B cell (primary cell): ENCODE measurements at places on chromosomes 12 and 14. TPM values are rescaled to one million over a fixed set of nuclear protein-coding genes. Genes with fewer than 3 reads are reported as not detected.

The SLC38A4 gene
- not detected in 2 replicates for total RNA-seq

The CBX5 gene
- total RNA-seq = 64.8 and 66.2 TPM in 2 replicates

The GLIPR1L1 gene
- total RNA-seq = not detected in 2 replicates

The ADAMTS20 gene
- total RNA-seq = not detected in 2 replicates

The KIF26A gene
- not detected in 2 replicates for total RNA-seq

DNA sequence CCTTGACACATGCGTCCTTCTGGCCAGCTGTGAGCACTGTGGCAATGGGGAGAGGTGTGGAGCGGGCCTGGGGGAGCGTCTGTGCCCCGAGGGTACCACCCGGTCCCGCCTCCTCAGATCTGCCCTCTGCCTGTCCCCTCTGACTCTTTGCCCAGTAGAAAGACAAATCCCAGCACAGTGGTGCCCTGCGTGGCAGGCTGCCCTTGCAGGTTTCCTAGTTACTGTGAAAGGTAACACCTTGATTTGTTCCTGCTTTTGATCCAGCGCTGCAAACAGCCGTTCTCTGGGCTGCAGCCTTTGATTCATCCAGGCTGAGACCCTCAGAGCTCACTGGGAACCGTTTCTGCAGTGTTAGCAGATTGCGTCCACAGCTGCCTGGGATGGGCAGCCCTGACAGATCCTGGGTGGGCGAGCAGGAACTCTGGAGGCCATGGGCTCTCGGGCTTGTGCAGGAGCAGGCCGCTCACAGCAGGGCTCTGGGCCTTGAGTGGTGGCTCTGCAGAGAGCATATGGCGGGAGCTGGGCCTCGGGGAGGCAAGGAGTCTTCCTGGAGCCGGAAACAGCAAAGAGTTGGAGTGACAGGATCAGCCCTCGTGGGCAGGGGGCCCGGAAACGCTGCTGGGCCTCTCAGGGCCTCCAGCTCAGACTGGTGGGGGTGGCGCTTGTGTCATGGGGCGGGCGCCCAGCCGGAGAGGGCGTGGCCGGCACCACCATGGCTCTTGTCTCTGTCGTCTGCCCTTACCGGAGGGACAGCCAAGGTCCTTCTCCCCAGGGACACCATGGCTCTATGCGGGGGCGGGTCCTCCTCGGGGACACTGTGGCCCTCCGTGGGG is 16.6 kb downstream of the FBRSL1 start:
- peak overlapping the region; percentile 19 for H3K4me3 ChIP-seq
- H3K4me1 ChIP-seq = peaks cover 43% of the 10 kb centered on the region
- peak; percentile 57 for DNase-seq
- H3K27ac ChIP-seq = peak overlapping the region; percentile 37
- peaks cover 15% of the 10 kb centered on the region for H3K36me3 ChIP-seq

- DNase-seq = no peak
- no peaks in the 10 kb centered on the region for H3K27me3 ChIP-seq
- H3K27ac ChIP-seq = no peak overlapping the region
- H3K4me3 ChIP-seq = no peak overlapping the region
- no peaks in the 10 kb centered on the region for H3K4me1 ChIP-seq
These were observed 84.7 kb upstream of the FLRT2 start for GRCh38 chr14:85445151-85445795.

GRCh38 chr14:65263177-65263788 is 149.2 kb upstream of the FUT8 start:
- peaks cover 9% of the 10 kb centered on the region for H3K4me1 ChIP-seq
- DNase-seq = no peak
- H3K4me3 ChIP-seq = no peak overlapping the region
- H3K27me3 ChIP-seq = no peaks in the 10 kb centered on the region
- H3K27ac ChIP-seq = no peak overlapping the region
- H3K36me3 ChIP-seq = no peaks in the 10 kb centered on the region

DNA sequence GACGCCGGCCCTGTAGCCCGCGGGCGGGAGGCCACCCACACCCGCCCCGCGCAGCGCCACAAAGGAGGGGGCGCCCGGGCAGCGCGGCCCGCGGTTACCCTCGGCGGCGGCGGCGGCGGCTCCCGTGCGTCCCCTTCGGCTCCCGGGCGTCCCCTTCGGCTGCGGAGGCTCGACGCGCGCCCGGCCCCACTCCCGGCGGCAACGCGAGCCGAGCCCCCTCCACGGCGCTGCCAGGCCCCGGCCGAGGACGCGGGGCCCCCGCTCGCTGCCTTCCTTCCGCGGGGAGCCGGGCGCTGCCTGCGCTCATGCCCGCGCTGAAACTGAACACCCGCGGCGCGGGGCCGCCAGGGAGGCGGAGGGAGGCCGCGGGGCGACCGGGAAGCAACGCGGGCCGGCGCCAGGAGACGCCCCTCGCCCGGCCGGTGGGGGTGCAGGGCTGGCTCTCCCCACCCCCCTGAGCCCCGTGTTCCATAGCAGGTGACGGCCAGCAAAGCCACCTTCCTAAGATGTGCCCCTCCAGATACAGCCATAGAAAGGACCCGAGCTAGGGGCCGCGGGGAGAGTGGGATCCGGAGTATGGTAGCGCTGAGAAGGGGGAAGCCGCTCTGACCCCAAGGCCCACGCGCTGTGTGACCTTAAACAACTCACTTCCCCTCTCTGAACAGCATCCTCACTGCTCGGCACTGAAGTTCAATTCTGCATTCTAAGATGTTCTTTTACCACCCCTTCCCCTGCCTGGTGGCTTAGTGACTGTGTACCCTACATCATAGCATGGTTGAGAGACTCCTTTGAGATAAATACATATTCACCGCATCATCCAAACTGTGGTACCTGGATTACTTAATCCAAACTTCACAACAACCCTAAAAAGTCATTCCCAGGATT is 42.8 kb downstream of the KDM2B start:
- H3K27me3 ChIP-seq = no peaks in the 10 kb centered on the region
- peak overlapping the region; percentile 92 for H3K27ac ChIP-seq
- DNase-seq = peak; percentile 63
- H3K4me1 ChIP-seq = peaks cover 49% of the 10 kb centered on the region
- H3K4me3 ChIP-seq = peak overlapping the region; percentile 66

DNA sequence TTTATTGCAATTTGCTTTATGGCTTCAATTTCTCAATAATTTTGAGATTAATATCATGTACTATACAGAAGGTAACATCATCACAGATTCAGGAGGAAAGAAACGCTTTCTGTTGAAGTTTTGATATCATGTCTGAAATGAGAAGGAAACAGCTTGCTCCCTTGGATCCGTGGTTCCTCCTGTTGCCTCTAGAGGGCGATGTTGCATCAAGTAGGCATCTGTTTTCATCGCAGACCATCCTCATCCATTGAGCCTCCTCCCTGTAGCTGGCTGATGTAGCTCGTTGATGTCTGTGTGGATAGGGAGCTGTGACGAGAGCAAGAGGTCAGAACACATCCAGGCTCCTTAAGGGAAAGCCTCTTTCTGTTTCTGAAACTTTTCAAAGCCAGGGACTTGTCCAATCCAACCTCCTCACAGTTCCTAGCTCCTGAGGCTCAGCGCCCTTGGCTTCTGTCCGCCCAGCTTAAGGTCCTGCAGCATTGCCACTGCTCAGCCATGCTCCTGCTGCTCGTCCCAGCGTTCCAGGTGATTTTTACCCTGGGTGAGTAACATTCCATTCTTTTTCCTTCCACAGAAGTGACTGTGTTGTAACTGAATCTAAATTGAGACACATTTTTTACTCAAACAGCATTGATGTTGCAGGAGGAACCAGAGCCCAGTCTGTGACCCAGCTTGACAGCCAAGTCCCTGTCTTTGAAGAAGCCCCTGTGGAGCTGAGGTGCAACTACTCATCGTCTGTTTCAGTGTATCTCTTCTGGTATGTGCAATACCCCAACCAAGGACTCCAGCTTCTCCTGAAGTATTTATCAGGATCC is 304.8 kb upstream of the OR4E1 start:
- H3K36me3 ChIP-seq = no peaks in the 10 kb centered on the region
- peak; percentile 60 for DNase-seq
- H3K27me3 ChIP-seq = no peaks in the 10 kb centered on the region
